ENCODE measurements at places on chromosomes 2 and 18.

GRCh38 chr2:73202156-73203054, at the start of gene NOTO:
Gene NOTO (plus strand): TSS chr2:73202574. CDS start chr2:73202667, 93 bp downstream.
- DNase-seq: no peak

DNA sequence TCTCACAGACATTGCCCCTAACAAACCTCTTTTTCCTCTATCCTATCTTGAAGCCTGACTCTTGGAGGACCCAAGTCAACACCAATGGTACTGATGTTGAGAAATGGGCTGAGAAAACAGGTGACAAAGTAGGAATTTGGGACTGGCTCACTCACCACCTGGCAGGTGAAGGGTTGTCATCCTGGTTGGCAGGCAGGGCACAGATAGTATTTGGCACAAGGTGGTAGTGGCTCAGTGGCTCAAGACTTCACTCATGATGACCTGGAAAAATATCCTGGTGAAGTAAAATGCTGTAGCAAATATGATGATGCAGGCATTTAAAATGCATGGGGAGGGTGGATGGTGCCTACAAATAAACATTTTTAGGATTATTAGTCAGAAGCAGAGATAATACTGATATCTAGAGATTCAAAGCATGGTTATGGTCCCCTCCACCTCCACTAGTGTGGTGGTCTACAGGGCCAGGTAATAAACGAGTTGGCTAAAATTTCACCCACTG, 38.0 kb upstream of the GLS start:
- DNase-seq: peak; percentile 8

GRCh38 chr2:213496226-213496625, 212.0 kb downstream of the SPAG16 start:
- no peak for DNase-seq

DNA sequence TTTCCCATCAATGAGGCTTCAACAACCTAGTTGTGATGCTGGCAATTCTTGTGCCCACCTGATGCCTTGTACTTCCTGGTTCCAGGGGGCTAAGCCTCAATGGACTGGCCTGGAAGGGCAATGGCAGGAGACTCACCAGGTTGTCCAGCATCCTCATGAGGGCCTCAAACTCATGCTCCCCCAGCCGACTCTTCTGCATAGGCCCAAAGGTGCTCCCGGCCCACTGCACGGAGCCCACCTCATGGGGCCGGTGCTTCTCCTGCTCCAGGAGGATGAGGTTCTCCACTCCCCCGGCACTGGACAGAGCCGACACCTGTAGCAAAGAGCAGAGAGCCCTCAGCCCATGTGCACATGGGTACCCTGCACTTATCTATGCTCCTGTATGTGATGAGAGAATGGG, 84.5 kb downstream of the ADD2 start:
- DNase-seq: no peak

GRCh38 chr2:194289712-194290346, 1367.2 kb upstream of the SLC39A10 start:
- no peak for DNase-seq

- DNase-seq: no peak
These were observed 15.9 kb downstream of the FN1 start for GRCh38 chr2:215419769-215420470.

DNA sequence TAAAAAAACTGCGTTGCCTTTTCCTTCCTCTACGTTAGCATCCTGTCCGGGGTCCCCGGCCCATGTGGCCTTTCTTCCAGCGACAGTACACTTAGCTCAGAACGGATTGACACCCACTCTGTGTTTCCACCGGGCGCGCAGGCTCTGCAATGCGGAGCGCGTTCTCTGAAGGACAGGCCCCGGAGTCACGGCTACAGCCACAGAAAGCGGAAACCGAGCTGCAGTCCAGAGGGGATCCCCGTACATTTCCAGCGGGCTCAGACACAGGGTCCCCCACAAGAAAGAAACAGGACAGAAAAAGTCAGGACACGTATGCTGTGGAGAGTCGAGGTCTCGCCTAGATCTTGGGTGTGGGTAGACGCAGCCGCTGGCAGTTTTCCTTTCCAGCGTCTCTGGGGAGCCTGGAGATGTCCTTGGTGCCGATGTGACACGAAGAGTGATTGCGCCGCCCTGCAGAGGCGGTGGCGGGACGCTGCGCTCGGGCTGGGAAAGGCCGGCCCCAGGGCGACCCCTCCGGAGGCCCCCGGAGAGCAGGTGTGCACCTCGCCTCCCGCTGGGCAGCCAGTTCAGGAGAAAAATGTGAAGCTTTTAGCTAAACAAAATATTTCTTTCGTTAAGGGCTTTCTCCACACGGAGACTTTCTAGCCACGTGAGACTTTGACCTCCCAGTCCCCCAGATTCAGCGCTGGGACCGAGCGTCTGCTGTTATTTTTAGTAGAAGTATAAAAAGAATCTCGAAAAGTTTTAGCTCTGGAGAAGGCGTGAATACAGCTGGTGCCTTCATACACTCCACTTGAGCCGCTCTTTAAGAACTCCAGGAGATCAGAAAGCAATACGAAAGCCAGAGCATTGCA, 1.3 kb upstream of the ACKR3 start:
- DNase-seq: no peak

- no peak for DNase-seq
These were observed 24.1 kb downstream of the GULP1 start for GRCh38 chr2:188315750-188316149.

GRCh38 chr18:78069784-78070664, 820.4 kb downstream of the GALR1 start:
- no peak for DNase-seq

GRCh38 chr2:71905205-71905604, 242.5 kb downstream of the CYP26B1 start:
- no peak for DNase-seq

DNA sequence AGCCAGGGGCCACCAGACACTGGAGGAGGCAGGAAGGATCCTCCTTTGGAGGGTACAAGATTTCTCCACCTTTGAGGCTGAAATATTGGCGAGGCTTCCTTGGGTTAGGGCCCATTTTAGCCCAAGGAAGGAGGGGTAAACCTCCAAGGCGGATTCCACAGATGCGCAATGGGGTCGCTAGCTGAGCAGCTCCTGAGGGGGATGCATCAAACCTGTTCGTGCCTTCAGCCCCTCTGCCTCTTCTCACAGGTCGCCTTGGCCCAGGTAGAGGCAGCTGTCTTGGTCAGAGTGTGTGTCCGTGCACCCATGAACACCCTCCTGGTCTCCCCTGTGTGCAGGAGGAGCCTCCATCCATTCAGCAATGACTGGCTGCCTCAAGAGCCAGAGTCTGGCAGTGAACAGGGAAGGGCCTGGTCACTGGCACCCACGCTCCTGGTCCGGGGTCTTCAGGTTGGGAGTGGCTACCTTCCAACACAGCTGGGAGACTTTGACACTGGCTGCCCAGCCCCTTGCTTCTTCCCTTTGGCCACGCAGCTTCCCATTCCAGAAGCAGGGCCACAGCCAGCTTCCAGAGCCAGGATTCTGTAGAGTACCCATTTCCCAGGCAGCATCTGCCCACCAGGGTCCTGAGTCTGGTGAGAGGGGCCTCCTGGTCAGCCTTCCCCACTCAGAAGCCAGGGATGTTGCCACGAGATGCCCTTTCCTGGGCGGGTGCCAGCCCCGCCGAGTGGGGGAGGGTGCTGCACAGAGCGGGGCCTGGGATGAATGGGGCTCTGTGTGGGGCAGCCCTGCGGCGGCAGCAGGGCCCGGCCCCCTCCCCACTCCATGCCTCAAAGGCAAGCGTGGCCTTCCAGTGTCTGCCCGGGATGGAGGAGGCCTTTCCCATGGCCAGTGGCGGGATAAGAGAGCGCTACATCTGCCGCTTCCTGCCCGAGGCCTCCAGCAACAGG, 95.8 kb upstream of the GPC1 start:
- no peak for DNase-seq

GRCh38 chr2:230170532-230170931, 49.3 kb downstream of the SP110 start:
- DNase-seq: no peak

DNA sequence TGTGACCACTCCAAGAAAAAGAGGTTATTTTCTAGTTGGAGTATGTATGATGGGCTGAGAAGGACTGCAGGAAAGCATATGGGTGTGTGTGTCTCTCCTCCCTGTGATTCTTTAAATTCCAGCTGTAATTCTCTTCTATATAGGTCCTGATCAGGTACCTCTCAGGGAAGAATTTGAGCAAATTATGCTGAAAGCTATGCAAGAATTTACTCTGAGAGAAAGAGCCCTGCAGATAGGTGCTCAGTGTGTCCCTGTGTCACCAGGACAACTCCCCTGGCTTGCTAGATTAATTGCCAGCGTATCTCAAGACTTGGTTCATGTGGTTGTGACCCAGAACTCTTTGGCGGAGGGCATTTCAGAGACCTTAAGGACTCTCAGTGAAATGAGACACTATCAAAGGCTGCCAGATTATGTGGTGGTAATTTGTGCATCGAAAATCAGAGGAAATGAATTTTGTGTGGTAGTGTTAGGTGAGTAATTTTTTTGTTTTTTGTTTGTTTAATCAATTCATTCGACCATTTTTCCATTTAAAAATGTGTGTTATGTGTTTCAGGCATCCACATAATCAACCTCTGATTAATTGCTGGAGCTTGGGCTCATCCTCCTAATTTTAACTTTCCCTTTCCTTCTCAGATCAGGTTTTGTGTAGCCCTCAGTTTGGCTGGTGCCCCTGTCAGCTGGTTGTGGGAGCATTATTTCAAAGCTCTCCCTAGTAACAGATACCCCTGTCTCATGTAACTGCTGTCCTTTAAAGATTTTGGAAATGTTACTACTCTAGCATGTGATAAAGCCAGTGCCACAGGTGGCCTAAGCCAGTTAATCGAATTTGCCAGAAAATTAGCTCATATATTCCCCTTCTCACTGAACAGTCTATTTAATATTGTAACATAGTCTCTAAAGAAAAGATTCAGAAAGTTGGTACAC, 150.9 kb downstream of the ESCO1 start:
- DNase-seq: no peak

GRCh38 chr2:45085487-45085886, 76.2 kb upstream of the SIX2 start:
- DNase-seq: no peak

GRCh38 chr2:63432373-63432772, 155.9 kb downstream of the WDPCP start:
- DNase-seq: no peak

DNA sequence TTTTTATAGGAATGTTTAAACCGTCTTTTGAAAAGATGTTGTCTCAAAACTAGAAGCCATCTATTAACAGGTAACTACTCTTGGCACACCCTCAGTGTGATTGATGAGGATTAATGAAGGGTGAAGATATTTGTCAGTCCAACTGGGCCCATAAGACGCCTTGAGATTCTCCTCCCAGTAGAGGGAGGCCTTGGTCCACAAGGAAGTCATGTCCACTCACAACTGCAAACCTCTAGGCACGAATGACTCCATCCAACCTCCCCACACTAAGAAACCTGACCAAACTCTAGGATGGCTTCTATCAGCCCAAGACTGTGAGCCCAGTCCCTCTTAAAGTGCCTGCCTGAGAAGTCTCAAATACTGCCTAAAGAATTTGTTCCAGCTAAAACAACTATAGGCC, 19.2 kb upstream of the GRP start:
- DNase-seq: no peak

GRCh38 chr2:164430166-164430783, 191.0 kb downstream of the GRB14 start:
- no peak for DNase-seq

- DNase-seq: no peak
These were observed 27.5 kb downstream of the TMEM18 start for GRCh38 chr2:649426-650342.

DNA sequence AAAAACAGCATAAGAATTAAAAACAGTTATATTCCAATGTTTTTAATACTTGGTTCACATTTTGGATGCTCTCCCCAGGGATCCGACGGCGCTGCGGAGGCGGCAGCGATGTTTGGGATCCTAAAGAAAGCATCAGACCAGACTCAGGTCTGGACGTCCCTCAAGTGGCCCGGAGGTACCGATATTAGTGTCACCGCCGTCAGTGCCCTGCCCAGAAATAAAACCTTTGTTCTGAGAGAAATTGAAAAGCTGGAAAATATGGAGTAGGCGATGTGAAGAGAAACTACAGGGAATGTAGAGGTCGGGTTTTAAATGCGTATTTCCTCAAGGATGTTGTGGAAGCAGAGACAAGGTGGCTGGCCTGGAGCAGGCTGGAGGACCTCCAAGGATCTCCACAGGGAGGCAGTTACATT, 683 bp upstream of the TBC1D8 start:
- no peak for DNase-seq

DNA sequence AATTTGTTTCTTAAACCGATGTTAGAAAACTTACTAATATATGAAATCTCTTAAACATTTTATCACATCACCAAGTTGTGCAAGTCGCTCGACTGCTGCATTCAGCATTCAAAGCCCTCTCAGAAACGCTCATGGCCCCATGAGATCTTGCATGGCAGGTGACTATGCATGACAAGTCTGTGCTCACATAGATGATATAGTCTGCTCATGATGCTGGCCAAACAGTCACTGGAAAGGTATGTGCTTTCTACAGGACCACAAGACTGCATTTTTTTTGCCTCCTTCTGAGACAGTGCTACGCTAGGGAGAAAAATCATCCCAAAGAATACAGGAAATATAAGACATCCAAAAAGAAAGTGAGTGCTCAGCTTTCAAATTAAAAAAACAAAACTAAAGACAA, 98.3 kb upstream of the ZBTB14 start:
- no peak for DNase-seq

DNA sequence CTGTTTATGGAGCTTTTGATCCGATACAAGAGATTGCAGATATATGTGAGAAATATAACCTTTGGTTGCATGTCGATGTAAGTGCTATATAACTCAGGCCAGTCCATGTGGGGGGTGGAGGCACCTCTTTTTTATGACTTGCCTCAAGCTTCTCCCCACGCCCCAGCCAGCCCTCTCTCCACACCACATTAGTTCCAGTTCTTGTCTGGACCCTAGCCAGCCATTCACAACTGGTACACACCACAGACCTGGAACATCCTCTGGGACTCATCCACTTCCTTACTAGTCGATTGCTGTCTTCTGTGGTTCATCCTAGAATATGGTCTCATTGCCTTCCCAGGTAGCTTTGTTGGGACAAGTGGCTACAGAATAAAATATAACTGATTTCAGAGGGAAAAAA, 31.0 kb downstream of the GAD1 start:
- no peak for DNase-seq

DNA sequence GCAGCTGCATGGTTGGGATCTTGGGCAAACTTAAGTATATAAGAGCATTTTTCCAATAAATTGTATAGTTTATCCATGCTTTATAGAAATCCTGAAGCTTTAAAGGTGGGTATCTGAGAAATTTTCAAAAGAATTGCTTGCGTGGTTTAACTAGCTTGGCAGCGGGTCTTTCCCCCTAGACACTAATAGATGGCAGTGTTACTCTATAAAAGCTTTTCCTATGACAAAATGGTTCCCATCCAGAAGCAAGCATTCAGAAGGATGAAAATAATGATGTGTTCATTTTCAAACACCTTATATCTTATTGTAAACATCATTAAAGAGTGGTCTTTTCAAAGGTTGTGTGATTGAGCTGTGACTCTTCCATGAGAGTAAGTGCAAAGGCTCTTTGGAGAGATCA, 45.9 kb downstream of the KDM3A start:
- DNase-seq: no peak

All from cerebellar nuclear complex (tissue), 1 donor.